ENCODE measurements at places on chromosomes 1 and 21.

DNA sequence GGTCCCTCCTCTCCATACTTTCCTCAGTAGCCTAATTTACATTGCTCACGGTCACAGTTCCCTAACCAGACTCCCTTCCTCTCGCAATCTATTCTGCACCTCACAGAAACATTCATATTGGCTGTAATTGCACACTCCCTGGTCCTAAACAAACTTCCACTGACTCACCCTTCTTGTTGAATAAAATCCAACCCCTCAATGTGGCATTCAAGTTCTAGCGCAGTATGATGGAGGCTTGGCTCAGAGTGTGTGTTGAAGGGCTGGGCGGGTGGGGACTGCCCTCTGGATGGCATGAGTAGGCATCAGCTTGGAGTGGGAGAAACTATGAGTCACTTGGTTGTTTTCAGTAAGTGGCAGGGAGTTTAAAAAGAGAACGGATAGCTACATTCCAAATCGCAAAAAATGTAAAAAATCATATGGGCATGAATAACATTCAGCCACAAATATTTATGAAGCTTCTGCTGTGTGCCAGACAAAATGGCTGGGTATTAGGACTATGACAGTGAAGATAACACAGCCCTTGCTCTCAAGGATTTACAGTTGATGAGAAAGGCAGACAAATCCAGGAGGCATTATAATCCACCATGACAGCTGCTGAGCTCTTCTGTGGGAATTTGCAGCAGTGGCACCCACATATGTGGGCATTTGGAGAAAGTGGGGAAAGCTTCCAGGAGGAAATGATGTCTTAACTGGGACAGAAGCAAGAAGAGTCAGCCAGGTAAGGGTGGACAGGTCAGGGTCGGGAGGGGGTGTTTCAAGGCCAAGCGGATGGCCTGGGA lies 42.2 kb upstream of the LYST start:
- DNase-seq, result peak; percentile 67

DNA sequence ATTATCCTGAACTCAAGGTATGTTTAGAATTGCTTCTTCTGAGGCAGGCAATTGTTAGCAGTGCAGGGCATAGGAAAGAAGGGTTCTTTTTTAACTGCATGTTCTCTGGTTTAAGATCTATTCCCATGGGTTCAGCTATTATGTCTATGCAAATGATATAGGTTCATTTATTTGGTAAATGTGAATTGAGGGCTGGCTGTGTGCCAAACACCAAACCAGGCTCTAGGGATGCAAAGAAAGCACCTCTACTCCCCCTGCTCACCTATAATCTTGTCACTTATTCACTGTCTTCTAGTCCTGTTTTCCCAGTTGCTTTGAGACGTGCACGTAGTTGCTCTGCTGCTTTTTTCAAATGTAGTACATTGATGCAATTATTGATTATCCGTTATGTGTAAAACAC lies 691 bp upstream of the KIFAP3 start:
- DNase-seq, result no peak

DNA sequence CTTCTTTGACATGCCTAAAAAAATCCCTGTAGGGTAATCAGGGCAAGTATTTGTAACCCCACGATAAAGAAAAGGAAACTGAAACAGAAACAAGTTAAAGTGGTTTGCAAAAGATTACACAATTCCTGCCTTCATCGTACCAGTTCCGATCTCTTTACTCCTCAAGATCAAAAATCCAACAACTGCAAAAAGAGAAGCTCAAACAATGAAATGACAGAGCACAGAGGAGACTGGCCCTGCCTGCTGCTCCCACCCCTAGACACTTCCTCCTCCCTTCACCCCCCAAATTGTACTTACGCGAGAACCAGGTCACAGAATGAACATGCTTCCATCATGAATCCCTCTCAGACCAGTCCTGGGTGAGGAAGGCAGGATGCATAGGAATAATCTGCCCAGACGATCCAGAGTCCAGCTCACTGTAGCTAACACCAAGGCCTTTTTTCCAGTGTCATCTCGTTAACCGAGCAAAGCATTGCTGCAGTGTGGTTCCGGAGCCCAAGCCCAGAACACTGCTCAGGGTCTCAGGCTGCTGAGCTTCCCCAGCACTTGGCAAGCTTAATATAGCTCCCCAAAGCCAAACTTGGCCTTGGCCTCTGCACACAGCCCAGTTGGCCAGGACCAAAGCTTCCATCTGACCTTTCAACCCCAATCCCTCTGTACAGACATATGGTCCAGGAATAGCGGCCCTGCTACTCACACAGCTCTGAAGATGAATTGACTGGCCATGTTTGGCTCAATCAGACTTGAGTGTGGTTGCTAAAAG lies 20.3 kb downstream of the RXRG start:
- no peak for DNase-seq

GRCh38 chr21:36237441-36237840 lies 80.8 kb downstream of the DOP1B start:
- DNase-seq, result no peak

GRCh38 chr1:106600626-106601025 lies 455.8 kb upstream of the PRMT6 start:
- no peak for DNase-seq

DNA sequence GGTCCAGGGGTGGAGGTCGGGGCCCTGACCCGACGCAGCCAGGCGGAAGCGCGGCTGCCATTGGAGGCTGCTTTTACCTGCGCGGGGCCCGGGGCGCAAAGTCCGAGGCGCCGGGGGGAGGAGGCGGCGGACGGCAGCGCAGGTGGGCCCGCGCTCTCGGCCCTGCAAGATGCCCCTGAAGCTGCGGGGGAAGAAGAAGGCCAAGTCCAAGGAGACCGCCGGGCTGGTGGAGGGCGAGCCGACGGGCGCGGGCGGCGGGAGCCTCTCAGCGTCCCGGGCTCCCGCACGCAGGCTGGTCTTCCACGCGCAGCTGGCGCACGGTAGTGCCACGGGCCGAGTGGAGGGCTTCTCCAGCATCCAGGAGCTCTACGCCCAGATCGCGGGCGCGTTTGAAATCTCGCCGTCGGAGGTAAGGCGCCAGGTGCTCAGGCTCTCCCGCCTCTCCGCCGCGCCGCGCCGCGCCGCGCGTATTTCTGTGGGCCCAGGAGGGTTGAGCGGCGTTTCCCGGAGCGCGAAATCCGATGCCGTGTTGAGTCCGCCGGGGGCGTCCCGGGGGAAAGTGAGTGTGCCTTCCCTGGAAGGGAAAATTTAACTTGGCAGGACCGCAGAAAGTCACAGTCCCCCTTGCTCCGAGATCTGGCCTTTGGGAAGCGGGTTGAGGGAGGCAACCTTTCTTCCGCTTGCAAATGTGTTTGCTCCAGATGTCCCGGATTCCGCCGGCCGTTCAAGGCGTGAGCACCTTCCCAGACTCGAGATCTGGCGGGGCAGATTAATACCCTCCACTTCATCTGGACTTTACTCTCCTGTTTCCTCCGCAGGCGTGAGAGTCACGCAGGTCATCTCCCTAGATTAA lies at the start of gene GIPC2:
Gene GIPC2, plus strand, starts transcription at position 41 of the 853 bp plus-strand sequence. Its CDS starts 129 bp downstream, at position 170.
- DNase-seq, result no peak

DNA sequence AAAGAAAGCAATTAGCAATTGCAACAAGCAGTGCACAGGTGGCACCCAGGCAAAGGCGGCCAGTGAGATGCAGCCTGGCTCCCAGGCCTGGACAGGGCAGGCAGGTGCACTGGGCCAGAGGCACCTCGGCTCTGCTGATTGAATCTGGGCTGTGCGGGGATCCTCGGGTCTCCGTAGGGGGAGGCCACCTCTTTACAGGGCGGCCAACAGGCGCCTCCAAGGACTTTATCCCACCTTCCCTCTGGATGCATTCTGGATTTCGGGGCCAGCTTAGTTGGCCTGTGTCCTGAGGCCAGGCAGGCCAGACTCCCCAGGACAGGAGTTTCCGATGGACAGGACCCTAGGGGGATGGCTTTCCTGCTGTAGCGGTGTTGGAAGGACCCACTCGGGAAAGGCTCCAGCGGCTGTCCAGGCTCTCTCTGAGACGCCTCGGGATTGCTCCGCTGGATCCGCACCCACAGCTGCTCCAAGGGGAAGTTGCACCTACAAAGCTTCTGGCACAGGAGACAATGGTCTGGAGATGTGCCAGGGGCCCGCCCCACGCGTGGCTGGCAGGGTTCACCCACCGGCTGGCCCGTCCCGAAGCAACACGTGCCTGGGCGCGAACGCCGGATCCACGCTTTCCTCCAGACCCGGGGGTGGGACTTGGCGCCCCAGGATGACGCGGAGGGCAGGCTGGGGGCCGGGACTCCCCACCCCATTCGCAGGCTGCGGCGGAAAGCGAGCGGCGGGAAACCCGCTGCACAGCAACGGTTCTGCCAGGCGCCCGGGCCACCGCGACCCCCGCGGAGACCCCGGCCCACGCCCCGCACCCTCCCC lies 810 bp downstream of the SLC19A1 start:
- no peak for DNase-seq

DNA sequence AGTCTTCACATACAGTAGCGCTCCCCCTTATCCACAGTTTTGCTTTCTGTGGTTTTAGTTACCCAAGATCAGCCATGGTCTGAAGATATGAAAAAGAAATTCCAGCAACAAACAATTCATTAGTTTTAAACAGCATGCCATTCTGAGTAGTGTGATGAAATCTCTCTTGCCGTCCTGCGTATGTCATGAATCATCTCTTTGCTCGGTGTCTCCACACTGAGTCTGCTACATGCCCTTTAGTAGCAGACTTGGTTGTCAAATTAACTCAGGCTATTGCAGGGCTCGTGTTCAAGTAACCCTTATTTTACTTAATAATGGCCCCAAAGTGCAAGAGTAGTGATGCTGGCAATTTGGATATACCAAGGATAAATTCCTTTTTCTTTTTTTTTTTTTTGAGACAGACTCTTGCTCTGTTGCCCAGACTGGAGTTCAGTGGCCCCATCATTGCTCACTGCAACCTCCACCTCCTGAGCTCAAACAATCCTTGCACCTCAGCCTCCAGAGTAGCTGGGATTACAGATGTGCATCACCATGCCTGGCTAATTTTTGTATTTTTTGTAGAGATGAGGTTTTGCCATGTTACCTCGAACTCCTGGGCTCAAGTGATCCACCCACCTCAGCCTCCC lies 22.6 kb downstream of the PHACTR4 start:
- DNase-seq, result peak; percentile 81

GRCh38 chr1:218463194-218464156 lies 118.3 kb downstream of the TGFB2 start:
- no peak for DNase-seq

DNA sequence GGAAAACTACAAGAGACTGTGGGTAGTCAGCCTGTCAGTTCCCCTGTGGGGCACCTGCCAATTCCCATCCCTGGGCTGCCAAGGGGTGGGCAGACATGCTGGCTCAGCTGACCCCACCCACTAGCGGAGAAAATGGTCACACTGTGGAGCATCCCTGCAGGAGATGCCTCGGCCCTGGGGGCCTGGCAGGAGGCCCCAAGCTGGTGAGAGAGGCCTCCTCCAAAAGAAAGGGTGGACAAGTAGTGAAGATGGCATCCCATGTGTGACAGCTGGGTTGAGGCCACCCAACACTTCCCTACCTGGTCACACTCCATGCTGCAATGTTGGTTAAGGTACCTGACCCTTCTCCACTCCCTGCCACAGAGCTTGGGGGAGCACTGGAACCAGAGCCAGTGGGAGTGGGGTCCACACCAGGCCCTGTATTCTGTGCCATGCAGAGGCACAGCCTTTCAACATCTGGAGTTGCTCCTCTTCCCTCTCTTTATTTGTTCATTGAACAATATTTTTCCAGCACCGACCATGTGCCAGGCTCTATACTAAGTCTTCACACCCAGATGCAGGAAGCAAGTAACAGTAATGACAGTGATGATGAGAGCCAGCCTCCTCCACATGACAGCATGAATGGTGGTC lies 59.5 kb downstream of the KLHDC7A start:
- no peak for DNase-seq

GRCh38 chr1:44631333-44631646 lies 43.0 kb downstream of the TMEM53 start:
- DNase-seq, result no peak

DNA sequence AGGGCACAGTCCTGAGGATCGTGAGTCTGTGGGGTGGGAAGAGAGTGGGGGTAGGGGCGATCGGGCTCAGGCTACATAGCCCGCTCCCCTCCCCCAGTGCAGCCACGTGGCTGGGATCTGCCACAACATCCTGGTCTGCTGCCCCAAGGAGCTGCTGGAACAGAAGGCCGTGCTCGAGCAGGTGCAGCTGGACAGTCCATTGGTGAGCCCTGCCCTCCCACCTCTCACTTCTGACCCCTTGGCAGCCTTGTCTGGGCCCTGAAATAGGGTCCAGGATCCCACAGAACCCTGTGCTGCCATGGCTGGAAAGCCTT lies 5.0 kb downstream of the CNKSR1 start:
- DNase-seq, result no peak

DNA sequence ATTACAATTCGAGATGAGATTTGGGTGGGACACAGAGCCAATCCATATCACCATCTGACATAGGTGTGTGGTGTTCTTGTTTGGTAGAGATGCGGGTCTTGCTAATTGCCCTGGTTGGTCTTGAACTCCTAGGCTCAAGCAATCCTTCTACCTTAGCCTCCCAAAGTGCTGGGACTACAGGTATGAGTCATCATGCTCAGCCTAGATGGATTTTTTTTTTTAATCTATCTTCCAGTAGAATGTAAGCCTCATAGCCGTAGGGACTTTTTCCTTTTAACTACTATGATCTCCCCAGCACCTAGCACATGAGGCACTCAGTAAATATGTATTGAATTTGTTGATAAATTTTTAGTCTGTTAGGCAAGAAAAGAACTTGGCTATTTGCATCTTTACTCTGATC lies 94.6 kb upstream of the TENT5C start:
- DNase-seq, result no peak

DNA sequence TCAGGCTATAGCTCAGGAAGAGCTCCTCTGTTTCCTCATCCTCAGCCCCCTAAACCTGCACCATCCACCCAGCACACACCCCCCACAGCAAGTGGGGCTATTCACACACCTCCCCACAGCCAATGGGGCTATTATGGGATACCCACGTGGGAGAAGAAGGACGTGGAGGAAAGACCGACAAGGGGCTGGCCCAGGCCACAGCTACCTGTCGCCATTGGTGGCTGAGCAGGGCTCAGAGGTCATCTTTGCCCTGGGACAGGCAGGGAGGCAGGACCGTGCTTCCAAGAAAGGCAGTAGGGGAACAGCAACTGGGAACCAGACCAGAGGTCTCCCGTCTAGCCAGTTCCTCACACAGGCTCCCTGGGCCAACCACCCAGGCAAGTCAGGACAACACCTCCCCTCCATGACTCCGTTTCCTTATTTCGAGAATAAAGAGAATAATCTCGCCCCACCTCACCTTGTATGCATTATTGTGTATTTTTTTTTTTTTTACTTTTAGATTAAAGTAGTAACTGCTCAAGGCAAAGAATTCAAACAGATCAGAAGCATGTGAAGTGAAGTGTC lies 92.3 kb upstream of the TARDBP start:
- no peak for DNase-seq

GRCh38 chr1:155759966-155760630 lies 71.2 kb downstream of the DAP3 start:
- DNase-seq, result no peak

GRCh38 chr1:175935566-175936115 lies 192.2 kb upstream of the TNR start:
- no peak for DNase-seq

GRCh38 chr1:53303726-53304515 lies 23.9 kb downstream of the LRP8 start:
- DNase-seq, result no peak

Measured in AG04449 (cell line).